Cardiac septum (tissue), 1 donor: ENCODE measurements at places on chromosomes 5 and 9. TPM values are rescaled to one million over a fixed set of nuclear protein-coding genes. Genes with fewer than 3 reads are reported as not detected.

DNA sequence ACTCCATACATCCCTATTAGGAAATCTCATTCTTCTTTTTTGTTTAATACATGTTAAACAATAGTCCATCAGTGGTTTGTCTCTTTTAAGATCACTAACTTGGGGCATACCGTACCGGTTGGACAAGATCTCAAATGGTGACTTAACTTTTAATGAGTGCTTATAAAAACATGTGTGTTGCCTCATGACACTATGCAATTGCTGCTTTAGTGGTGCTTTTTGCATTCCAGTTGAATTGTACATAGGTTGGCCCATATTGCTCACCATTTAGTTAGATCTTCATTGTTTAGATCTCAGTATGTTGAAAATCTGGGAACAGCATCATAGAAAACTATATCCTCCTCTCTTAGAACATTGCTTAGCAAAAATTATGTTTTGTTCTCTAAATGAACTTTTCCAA, 17.8 kb downstream of the C9orf85 start:
- no peak for DNase-seq

GRCh38 chr9:29118555-29118954, 1545.3 kb upstream of the C9orf72 start:
- no peak for DNase-seq

GRCh38 chr5:72015103-72015548, 92.1 kb upstream of the MAP1B start:
- no peak for DNase-seq

GRCh38 chr5:174425964-174426290, 298.5 kb upstream of the MSX2 start:
- no peak for DNase-seq

DNA sequence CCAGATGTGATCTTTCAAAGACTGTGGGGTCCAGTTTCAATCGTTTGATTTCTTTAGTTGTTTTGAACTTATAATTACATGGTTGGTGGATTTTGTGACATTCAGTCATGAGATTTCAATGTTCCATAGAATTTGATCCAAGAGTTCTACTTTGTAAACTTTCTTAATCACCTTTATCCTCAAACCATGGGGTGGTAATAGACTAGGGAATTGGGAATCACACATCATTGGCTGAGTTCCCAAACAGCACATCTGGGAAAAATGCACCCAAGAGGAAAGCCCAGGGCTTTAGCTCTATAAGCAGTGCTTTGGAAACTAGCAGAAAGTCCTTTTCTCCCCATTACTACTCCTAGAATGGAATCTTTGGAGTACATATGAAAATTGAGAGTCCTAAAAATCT, 177.6 kb downstream of the NNT start:
- no peak for DNase-seq

DNA sequence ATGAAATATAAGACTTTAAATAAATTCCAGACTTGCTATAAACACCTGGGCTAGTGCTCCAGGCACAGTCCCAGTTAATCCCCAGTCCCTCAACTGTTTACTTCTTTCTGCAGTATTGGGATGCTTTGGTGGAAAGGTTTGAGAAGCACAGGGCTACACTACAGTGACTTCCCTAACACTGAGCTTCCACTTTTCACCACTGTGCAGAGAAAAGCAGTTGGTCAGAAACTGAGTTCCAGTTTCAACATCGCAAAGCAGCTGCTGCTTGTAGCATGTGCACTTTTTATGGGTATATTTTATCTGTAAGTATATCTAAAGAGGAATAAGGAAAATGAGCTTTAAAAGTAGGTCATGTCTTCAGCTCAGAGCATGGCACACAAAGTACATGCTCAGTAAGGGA, 339.7 kb downstream of the NTRK2 start:
- DNase-seq: no peak

GRCh38 chr5:142017832-142018427, 5.1 kb upstream of the GNPDA1 start:
- DNase-seq: no peak

DNA sequence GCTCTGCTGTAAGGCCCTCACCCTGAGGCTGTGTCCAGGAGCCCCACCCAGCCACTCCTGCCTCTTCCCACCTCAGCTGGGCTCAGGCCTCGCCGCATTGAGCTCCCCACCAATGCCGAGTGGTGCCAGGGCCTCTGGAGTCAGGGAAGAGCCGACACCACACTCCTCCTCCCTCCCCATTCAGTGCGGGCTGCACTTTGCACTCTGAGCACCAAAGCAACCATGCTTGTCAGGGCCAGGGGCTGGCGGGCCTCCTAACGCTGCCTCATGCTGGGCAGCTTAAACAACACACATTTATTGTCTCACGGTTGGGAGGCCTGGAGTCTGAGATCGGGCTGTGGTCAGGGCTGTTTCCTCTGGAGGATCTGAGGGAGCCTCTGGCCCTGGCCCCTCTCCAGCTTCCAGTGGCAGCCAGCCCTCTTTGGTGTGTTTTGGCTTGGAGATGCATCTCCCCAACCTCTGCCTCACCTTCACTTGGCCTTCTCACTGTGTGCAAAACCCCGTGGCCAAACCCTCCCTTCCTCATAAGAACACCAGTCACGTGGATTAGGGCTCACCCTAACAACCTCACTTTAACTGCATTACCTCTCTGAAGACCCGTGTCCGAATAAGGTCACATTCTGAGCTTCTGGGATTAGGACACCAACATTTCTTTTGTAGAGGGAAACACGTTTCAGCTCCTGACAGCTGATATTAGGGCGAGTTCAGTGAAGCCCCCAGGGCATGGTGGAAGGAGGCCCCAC, 157.8 kb downstream of the MED10 start:
- DNase-seq: no peak

GRCh38 chr5:94901191-94901979, 282.9 kb downstream of the SLF1 start:
- DNase-seq: no peak

- DNase-seq: no peak
Measured at GRCh38 chr5:34610546-34610945, 45.6 kb upstream of the RAI14 start.

- DNase-seq: no peak
Measured at GRCh38 chr9:92500725-92501124, 18.4 kb upstream of the ASPN start.

- no peak for DNase-seq
Measured at GRCh38 chr5:94731471-94731870, 113.0 kb downstream of the SLF1 start.

- DNase-seq: no peak
Measured at GRCh38 chr5:138353560-138354080, 1.1 kb downstream of the KDM3B start.

GRCh38 chr5:155101697-155102096, 88.1 kb downstream of the KIF4B start:
- DNase-seq: no peak

RGS7BP gene
- 1.7 TPM for total RNA-seq

SLC6A19 gene
- 0.05 TPM for total RNA-seq

STRBP gene
- 16.1 TPM for total RNA-seq

MSX2 gene
- 2.1 TPM for total RNA-seq

ARL14EPL gene
- not detected for total RNA-seq

GLDC gene
- 0.11 TPM for total RNA-seq

GRIA1 gene
- total RNA-seq: 0.30 TPM

ERBIN gene
- 55.8 TPM for total RNA-seq
